ENCODE measurements at places on chromosomes 12 and 14. TPM values are rescaled to one million over a fixed set of nuclear protein-coding genes. Genes with fewer than 3 reads are reported as not detected.

GRCh38 chr14:63262446-63262845, 56.3 kb downstream of the GPHB5 start:
- DNase-seq, result no peak

DNA sequence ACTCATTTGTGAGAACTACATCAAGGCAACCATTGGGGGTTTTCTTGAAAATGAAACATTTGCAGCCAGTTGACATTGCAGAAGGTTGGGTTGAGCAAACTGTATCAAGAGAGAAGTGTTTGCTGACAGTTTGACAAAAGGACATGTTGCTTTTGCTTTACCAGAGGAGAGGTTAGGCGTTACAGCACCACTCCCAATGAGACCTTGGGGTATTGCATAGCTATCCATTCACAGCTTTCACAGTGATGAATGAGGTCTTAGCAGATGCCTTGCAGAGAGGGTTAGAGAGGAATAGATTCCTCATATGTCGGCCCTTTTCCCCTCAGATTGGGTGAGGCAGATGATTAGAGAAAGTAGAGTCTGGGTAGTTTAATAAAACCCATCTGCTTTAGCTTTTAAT, 988.9 kb upstream of the FLRT2 start:
- no peak for DNase-seq

GRCh38 chr14:50559990-50560930, at the start of gene ATL1:
Gene ATL1, plus strand, starts transcription at chr14:50560145. Its CDS starts 121 bp downstream, at chr14:50560266.
- DNase-seq, result peak; percentile 80

DNA sequence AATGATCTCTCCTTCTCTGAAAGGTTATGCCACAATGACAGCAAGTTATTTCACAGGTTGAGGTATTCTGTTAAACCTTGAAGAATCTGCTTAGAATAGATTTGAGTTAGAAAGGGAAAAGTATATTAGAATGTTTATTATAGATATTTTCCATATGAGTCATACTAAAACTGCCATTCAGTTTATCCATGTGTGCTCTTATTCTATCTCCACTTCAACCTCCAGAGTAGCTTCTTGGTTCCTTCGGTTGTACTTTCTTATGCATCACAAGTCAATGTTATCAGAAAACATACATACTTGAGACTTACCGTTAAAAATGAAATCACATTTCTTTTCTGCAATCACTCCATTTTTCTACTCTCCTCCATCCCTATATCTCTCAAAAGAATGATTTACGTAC, 197.7 kb downstream of the BCAT1 start:
- no peak for DNase-seq

GRCh38 chr12:108305991-108306501, 33.1 kb downstream of the CMKLR1 start:
- DNase-seq, result peak; percentile 50

DNA sequence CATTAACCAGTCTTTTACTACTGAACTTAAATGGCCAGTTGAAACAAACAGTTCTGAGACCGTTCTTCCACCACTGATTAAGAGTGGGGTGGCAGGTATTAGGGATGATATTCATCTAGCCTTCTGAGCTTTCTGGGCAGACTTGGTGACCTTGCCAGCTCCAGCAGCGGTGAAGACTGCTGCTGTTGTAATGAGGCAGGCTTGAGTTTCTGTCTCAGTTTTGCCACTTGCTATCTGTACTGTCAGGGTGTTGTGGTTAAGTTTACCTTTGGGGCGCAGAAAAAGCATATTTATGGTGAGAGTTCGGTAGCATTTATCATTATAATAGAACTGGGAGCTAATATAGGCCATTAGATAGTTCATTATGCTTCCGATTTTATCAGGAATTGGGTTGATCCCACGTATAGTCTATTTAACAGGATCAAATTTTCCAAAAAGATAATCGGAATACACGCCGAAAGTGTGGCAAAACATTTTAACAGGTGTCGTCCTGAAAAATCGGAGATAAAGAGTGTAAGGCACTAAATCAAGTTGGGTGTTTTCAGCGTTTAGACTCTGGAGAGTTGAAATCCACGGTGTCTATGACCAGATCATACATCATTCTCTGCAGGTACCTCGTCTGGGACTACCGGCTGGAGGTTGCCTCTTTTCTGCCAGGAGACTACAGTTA, 688 bp upstream of the NECAP1 start:
- DNase-seq, result peak; percentile 8

GRCh38 chr12:107681836-107682820, 3.5 kb upstream of the PWP1 start:
- DNase-seq, result no peak

- no peak for DNase-seq
Observed at GRCh38 chr14:97271451-97271960, 474.3 kb downstream of the VRK1 start.

RHEBL1 gene
- total RNA-seq, result 0.78 TPM

PLEKHD1 gene
- 0.16 TPM for total RNA-seq

PRPH gene
- not detected for total RNA-seq

Data from occipital lobe (tissue), 3 donors.